Right renal pelvis (tissue), 4 donors: ENCODE measurements at places on chromosomes 2 and 18.

DNA sequence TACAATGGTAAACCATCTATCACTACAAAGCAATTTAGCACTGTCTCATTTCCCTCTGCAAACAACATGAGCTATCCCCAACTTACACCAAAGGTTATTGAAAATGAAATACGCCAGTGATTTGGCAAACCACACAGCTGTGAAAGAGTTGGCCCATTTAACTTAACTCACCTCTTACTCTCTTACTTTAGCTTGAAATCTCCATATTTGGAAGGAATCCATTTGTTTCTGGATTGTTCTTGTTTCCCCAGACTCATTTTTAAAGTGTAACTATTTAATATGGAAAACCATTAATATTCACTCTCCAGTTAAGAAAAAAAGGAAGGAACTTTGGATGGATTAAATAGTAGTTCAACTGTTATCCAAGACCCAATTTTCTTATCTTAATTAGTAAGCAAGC is 93.7 kb upstream of the TRIB2 start:
- no peak for DNase-seq

DNA sequence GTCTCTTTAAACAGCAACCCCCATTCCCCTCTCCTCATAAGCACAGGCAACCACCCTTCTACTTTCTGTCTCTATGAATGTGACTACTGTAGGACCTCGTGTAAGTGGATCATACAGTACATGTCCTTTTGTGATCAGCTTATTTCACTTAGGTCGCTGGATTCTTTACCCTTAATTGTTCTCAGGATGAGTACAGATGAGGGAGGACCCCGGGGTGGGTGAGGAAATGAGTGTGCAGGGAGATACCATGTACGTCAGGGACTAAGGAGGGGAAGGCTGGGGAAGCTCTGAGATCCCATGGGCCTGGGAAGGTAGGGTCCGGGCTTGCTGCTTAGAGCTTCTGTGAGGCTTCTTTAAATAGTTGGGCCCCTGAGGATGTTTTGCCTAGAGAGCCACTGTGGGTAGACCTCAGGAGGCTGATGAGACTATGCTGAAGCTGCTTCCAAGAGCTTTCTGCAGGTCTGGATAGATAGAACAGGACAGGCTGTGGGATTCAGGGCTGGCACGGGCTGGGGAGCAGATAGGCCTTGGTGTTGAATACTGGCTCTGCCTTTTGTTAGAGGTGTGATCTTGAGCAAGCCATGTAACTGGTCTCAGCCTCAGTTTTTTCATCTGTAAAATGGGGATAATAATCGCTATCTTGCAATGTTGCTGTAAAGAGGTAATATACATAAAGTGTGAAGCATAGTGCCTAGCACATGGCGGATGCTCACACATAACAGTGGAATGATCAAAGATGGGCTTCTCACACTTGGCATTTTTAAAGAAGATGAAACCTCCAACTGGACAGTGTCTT is 155.3 kb downstream of the PRKCE start:
- no peak for DNase-seq

DNA sequence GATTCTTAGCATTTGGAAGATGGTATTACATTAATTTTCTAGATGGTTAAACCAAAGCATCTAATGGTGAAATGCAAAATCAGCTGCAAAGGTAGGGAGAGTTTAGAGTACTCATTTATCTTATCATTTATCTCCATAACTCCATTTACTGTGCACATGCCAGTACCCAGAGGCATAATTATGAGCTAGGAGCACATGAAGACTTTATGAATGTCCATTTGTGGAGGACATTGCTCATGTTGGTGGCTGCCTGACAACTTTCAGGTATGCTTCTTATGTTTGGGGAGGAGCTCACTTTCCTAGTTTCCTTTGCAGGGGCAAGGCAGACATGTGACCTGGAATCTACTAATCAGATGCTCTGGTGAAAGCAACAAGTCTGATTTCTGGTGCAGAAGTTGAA is 134.0 kb downstream of the NRP2 start:
- DNase-seq: no peak

DNA sequence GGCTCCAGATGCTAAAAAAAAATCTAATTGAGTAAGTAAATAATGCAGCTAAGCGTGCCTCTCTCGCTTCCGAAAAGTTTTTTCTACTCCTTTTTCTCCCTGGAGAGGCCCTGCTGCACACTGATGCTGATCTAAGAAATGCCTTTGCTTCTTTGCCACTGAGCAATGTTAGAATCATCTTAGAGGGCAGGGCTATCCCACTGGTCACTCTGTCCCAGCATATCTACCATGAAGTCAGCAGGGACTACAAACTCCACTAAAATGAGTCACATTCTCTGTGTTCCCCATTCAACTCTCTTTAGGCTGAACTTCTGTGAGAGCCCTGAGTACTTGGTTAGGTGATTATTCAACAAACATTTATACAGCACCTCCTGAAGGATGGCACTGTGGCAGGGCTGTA is 127.6 kb upstream of the LYPD1 start:
- no peak for DNase-seq

- no peak for DNase-seq
These were observed 99.8 kb downstream of the SH3BP4 start for GRCh38 chr2:235051436-235052260.

DNA sequence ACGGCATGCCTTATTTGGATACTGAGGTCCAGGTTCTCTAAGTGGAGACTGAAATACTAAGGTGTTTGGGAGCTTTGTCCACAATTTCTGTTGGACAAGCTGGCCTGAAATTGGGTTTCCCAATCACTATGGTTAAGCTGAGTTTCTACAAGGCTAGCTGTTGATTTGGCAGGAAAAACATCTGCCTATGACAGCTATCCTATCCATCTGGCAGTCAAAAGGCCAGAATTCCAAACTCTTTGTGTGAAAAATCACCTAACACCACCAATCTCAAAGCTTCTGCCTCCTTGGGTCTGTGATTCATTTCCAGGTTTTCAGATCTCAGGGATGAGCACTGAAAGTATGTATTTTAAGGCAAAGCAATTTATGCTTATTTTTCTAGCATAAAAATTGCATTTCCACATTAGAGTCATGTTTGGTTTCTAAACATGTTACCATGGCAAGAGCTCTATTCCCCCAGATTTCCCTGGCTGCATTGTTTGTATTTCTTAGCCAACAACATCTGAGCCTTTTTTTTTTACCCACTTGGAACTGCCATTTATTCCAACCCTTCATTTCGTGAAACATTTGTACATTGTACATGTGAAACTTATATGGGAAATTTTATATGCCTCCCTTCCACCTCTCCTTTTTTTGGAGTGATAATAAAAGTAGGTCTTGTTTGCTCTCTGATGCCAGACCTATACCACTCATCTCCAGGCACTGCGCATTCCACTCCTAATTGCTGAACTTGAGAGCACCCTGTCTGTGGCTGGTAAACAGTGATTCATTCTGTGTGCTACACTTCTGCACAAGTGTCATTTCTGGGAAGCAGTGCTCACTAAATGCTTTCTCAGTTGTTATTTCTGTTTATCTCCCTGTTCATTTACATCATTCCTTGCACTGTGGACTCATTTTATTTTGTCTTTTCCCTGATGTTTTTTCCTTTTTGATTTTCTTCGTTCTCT is 15.9 kb upstream of the CCDC85A start:
- no peak for DNase-seq

GRCh38 chr18:35620765-35621164 is 39.2 kb downstream of the GALNT1 start:
- DNase-seq: no peak

DNA sequence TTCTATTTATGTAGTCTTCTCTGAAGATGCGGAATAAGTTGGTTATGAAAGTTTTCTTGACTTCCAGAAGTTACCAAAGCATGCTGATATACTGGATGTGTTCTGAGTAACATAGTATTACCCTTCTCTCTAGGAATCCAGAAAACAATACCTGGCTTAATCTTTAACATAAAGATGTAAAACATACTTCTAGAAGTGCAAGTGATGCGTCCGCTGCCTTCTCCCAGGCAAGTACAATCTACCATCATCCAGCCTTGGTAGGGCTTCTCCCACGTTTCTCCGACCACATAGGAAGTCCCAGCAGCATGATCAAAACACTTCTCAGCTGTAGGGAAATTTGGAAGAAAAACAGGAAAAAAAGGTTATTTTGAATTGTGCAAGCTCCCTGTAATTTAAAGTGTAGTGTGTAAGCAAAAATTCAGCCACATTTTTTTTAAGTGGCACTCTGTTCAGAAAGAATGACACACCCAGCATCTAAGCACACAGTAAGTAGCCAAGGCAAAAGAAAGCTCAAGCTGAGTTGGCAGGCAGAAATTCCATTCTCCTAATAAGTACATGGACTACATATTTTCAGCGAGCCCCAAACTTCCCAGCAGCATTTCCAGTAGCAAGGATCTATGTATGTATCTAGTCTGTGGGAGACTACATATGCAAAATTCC is 5.2 kb downstream of the FN1 start:
- DNase-seq: no peak

- DNase-seq: no peak
These were observed 272 bp upstream of the FASTKD1 start for GRCh38 chr2:169573974-169574299.

DNA sequence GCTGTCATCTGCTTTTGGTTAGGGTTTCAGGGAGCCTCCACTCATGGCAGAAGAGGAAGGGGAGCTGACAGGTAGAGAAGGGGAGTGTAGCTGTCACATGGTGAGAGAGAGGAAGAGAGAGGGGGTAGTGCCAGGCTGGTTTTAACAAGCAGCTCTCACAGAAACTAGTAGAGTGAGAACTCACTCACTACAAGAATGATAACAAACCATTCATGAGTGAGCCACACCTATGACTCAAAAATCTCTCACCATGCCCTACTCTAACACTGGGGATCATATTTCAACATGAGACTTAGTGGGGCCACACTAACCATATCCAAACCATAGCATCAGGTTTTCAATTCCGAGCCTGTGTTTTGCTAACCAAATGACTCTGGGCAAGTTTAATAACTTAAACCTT is 274.9 kb upstream of the VWC2L start:
- DNase-seq: no peak

DNA sequence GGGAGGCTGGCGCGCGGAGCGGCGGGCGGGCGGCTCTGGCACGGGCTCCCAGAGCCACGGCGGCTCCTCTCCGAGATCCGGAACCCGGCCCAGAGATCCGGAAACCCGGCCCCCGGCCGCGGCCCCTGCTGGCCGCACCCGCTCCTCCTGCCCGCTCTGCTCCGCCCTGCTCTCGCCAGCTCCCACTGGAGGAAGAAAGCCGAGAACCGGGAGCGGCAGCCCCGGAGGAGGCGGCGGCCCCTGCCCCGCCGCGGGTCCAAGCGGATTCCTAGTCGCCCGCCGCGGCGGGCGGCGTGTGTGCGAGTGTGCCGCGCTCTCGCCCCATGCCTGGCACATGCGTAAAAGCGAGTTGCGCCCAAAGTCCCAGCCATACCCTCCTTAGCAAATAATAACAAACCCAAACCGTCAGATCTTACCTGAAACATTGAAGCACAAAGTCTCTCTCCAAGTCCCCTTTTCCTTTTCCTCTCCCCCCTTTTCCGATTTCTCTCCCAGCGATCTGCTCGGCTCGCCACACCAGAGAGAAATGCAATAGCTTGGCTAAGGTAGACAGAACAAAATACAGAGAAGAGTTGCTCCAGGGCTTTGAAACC is 108.7 kb upstream of the KCTD1 start:
- no peak for DNase-seq

DNA sequence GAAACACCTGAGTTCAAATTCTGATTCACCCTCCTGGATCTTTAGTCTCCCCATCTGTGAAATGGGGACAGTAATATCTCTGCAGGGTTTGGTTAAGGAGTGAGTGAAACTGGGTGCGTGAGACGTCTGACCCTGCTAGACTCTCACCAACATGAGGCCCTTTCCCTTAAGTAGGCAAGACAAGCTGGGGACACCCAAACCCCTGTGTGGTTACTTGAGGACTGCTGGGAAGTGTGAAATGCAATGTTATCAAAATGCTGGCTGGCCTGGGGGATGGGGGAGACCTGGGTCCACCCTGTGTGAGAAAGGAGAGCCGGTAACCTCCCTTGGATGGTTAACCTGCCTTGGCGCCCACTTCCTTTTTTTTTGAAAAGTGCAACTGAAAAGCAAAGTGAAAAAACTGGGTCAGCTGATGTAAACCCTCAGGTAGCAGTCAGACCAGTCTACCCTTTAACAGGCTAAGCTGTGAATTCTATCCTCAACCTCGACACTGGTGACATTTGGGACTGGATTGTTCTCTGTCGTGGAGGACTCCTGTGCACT is 82.3 kb downstream of the INPP5D start:
- no peak for DNase-seq

DNA sequence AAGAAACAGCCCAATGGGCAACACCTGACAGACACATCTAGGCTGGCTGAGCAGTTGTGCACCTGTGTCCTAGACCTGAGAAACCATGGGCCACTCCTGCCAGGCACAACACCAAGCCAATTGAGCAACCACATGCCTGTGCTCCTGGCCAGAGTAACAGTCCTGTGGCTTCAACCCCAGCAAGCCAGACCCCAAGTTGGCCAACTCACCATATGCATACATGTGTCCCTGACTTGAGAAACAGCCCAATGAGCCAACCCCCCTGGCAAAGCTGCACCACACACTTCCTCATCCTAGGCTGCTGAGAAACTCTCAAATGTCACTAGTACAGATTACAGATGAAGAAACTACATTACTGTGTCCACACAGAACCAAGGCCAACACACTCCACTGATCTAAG is 36.6 kb downstream of the USP34 start:
- no peak for DNase-seq

- no peak for DNase-seq
These were observed 3.9 kb downstream of the PUM2 start for GRCh38 chr2:20346565-20347381.

GRCh38 chr2:118013221-118013723 is 598 bp downstream of the CCDC93 start:
- peak; percentile 13 for DNase-seq

GRCh38 chr2:106117882-106118684 is 76.0 kb downstream of the UXS1 start:
- DNase-seq: no peak

GRCh38 chr2:25165992-25166875 is 2.1 kb downstream of the POMC start:
- DNase-seq: no peak

GRCh38 chr2:168583710-168584521 is 127.8 kb downstream of the CERS6 start:
- DNase-seq: no peak
